Airway epithelial cell (primary cell): ENCODE measurements at places on chromosomes 2 and 18. TPM values are rescaled to one million over a fixed set of nuclear protein-coding genes. Genes with fewer than 3 reads are reported as not detected.

TUBB8B gene
- total RNA-seq: not detected in 2 replicates

SGO2 gene
- 11.7 and 14.5 TPM in 2 replicates for total RNA-seq

FMNL2 gene
- 15.7 and 22.9 TPM in 2 replicates for total RNA-seq

C18orf54 gene
- total RNA-seq: 5.4 TPM in 2 replicates

SERPINB4 gene
- total RNA-seq: 4.0 and 5.0 TPM in 2 replicates

POTEC gene
- total RNA-seq: not detected in 2 replicates

NOL4 gene
- total RNA-seq: under 0.01 TPM in 1 of 2 replicates, not detected in the other

DSC2 gene
- 90.3 and 116 TPM in 2 replicates for total RNA-seq

MATN3 gene
- total RNA-seq: 0.70 and 1.2 TPM in 2 replicates

ITGAV gene
- total RNA-seq: 61.0 and 65.5 TPM in 2 replicates

TXNDC2 gene
- 0.07 TPM in 1 of 2 replicates, not detected in the other for total RNA-seq

KIAA2012 gene
- total RNA-seq: not detected in 2 replicates

COL4A4 gene
- 0.05 and 0.07 TPM in 2 replicates for total RNA-seq

TRIM43 gene
- not detected in 2 replicates for total RNA-seq
